ENCODE measurements at places on chromosomes 1 and 21.

DNA sequence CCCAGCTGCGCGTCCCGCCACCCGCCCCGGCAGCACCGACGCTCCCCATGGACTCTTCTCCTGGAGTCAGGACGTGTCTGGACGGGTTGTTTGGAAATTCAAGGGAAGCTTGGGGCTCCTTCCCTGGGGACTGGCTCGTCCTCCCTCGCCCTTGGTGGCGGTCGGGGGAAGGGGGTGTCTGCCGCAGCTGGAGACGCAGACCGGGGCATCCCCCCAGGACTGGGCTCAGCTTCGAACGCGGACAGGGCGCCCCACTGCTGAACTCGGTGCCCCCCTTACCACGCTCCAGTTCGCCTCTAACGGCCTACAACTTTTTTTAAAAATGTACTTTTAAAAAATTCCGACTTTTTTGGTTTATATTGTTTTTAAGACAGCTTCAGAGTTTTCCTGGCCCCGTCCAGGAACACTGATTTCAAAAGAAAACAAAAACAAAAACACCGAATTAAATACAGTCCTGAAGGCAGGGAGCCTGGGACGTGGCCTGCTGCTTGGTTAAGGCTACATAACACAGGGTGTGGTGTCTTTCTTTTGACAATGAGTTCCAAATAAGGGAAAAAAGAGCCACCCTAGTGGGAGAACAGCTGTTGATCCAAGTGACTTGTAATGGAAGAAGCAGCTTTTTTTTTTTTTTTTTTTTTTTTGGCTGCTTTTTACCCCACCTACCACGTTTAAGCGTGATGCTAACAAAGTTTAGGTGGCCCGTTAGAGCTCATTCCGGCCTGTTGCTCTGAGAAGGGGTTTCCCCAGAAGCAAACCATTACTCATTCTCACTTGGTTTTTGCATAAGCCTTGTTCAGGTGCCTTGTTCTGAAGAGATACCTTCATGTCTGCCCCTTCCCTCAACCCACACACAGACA is 862 bp upstream of the DIPK1A start:
- peak; percentile 59 for DNase-seq

GRCh38 chr1:182169203-182169602 is 107.7 kb upstream of the ZNF648 start:
- no peak for DNase-seq

DNA sequence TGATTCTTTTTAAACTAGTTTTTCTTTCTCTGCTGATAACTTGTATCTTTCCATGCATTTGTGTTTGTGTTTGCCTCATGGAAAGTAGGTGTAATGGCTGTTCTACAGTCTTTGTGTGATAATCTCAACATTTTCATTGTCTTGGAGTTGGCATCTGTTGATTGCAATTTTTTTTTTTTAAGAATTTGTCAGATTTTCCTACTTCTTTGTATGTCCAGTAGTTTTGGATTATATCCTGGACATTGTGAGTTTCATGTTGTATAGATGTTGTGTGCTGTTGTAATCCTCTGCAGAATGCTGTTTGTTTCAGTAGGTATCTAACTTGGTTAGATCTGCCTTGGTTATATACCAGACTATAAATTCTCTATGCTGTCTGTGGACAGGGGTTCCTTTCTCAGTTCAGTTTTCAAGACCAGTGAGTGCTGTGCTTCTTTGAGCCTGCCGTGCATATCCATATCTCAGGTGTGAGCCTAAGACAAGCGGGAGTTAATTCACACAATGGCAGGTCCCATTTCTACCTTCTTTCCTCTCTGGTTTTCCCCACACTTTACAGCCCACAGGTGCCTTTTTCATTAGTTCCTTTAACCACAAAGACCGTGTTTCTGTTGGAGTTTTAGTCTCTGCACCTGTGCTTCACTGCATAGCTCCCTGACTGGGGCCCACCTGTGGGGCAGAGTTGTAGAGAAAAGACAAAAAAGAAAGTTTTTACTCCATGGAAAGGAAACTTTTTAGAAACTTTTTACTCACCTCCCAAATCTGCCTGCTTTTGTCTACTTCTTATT is 69.9 kb downstream of the ITSN1 start:
- no peak for DNase-seq

DNA sequence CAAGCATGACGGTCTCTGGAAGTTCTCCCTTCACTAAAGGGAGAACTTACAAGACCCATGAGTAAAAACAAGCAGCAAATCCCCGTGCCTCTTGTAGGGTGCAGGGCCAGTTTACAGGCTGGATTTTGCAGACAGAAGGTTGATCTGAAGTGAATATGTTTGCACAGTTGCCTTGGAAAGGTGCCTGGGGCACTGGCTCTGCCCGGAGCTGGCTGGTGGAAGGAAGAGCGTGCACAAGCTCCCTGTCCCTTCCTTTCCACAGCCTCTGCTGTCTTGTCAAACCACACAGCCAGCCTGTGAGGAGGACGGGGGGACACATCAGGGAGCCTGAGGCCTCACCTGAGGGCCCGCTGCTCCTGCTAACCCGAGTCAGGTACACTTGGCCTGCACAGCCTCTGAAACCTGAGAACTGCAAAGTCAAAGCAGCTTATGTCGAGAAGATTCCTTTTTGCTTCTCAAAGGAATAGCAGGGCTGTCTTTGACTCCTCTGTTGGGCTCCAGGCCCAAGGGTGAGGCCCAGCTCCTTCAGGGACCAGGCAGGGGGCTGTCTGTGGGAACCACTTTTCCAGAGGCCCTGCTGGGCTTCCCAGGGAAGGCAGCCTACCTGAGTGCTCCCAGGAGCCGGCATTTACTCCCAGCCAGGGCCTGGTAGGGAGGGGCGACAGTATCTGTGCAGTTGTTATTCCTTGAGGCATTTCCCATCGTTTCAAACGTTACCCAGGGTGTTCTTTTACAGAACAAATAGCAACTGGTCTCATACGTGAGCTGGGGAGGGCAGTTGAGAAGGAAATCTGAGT is 251.5 kb downstream of the SIPA1L2 start:
- no peak for DNase-seq

GRCh38 chr1:99646868-99647267 is 955 bp downstream of the PALMD start:
- DNase-seq: no peak

DNA sequence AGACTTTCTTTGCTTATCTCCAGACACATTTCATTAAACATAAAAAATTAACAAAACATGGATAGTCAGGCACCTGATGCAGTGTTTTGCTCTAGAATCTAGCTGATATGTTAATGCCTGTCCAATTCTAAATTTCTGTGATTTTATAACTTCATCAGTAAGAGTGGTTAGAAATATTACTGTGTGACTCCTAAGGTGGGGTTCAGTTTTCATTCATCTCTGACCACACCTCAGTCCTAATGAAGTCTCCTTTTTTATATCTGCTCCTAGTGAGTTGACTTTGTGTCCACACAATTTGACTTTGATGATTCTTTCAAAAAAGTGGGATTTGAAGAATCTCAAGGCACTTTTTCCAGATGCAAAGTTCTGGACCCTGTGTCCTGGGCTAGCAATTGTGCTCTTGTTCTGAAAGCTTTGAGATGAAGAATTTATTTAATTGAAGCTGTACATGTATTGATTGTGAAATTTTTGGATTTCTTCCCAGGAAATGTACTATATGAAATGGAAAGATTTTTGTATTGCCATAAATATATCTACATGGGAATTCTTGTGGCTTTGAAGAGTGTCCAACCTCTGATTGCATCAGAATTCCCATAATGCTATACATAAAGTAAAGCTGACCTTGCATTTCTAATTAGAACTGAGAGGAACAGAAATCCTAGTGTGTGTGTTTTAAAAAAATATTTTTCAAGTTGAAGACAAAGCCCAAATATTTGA is 111.2 kb downstream of the GIPC2 start:
- peak; percentile 44 for DNase-seq

DNA sequence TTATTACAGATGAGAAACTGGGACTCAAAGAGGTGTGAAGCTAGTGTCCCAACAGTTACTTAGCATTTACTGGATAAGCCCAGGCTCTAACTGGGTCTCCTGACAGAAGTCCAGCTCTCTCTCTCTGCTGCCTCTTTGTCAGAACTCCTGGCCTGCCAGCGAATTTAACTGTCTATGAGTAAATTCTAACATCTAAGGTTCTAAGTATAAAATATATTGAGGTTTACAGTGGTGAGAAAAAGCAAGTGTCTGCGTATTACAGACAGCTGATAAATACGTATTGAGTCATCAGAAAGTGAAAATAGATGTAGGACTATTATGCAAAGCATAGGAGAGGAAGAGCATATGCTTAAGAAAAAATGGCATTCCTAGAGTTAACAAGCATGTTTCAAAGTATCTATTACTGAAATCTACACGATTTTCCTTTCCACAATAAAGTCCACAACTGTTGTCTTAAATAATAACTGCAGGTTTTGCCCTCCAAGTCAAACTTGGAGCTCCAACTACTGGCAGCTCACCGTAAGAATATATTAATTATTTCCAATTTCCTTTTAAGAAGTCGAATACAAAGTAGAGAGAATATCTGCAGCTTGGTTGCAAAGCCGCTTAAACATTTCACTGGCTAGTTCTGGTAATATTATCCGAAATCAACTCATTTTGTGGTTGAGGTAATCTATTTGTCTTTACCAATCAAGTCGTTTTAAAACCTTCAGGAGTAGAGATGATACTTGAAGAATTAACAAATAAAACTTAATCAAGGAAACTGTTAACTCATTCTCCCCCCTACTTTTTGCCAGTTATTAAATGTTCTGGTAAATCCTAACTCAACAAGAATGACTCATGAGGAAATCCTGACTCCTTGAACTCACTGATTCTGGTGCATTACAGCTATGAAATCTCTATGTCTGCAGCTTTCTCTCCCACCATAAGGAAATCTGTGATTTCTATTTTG is 1.4 kb upstream of the RGS2 start:
- DNase-seq: peak; percentile 40

GRCh38 chr1:221630236-221630635 is 111.7 kb downstream of the DUSP10 start:
- no peak for DNase-seq

DNA sequence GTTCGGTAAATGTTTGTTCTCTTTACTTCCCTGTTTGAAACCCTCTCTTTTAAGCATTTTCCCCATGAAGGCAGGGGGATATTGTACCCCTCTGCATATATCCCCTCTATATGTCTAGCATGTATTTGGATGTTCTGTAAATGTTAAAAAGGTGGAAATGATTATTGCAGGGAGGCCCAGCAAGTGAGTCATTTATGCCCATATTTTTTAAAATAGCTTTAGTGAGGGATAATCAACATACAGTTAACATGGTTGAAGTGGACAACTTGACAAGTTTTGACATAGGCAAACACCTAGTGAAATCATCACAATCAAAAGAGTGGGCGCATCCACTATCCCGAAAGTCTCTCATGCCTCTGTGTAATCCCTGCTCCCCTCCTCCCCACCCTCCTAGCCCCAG is 20.8 kb upstream of the RGS16 start:
- DNase-seq: no peak

DNA sequence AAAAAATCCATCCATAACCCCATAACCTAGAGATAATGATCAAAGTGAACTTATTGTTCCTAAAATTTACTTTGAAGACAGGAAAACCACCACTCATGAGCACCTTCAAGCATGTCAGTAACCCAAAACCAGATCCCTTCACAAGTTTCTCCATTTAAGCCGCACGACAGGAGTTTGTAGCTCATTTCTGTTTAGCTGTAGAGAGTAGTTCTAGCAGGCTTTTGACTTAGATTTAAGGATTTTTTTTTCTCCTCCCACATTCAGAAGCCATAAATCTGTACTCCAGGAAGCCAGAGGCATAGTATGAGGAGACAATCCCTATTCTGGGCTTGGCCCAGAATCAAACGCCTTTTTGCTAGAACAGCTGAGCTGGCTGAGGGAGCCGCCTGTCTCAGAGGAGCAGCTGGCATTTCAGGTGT is 25.6 kb downstream of the TOMM20 start:
- DNase-seq: no peak

- no peak for DNase-seq
Measured at GRCh38 chr1:236880209-236880608, 85.1 kb downstream of the MTR start.

DNA sequence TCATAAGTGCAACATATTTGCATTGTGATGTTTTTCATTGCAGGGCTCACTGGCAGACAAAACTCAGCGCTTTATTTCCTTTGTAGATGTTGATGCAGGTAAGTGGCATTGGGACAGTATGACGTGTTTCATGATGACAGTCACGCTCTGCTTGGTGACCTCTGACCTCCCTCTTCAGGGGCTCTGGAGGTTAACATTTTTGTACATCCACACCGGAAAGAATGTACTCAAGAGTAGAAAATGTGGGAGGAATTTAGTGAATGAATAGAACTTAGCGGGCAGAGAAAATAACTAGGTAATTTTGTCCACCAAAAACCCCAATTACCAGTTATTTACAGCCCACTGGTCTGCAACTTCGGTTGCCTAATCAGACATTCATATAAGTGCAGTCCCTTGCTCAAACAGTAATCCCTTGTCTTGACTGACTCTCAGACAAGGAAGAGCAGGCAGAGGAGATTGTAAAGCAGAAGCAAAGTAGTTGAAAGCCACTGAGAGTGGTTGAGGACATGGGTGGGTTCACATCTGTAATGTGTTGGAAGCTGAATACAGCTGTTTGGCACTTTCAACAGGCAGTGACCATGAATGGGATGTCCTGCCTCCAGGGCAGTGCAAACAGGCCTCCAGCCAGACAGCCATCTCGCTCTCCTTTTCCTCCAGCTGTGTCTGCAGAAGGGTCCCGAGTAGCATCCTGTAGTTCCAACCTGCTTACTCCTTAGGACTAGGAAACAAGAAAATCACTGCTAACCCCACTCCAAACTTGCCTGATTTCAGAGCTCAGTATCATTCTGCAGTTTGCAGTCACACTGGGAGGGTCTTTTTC is 188.9 kb downstream of the NRIP1 start:
- no peak for DNase-seq

GRCh38 chr1:53365437-53366063 is 37.7 kb upstream of the LRP8 start:
- DNase-seq: no peak

GRCh38 chr1:161511756-161512060 is 6.5 kb downstream of the FCGR2A start:
- DNase-seq: no peak

- no peak for DNase-seq
Measured at GRCh38 chr21:42208801-42209490, 10.0 kb upstream of the ABCG1 start.

- no peak for DNase-seq
Measured at GRCh38 chr1:26702680-26703038, 6.8 kb downstream of the ARID1A start.

- no peak for DNase-seq
Measured at GRCh38 chr1:47208374-47208850, 18.6 kb upstream of the PDZK1IP1 start.

GRCh38 chr21:26798856-26799751 is 46.1 kb downstream of the ADAMTS1 start:
- DNase-seq: no peak

GRCh38 chr1:241235256-241235897 is 121.6 kb downstream of the RGS7 start:
- no peak for DNase-seq

GRCh38 chr1:114080511-114081436 is 72.9 kb downstream of the SYT6 start:
- no peak for DNase-seq
